ENCODE measurements at places on chromosomes 16 and 17.
A peak's percentile ranks its signal among the peaks of the same experiment; 100 is the strongest.

DNA sequence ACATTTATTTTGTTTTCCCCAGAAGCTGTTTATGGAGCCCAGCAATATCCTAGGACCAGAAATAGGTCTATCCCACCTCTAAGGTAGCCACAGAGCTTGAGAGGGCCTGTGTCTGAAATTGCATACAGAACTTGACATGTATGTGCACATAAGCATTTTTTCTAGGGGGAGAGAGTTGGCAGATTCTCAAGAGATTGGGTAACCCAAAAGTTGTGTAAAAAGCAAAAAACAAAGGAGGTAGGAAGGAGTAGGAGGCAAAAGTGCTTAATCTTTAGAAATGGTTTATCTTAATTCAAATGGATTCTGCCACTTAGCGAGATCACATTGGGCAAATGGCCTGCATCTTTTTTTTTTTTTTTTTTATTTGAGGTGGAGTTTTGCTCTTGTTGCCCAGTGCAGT lies 3.5 kb downstream of the PLK1 start:
- no peak for DNase-seq
- H3K4me3 ChIP-seq: no peak overlapping the region
- H3K27ac ChIP-seq: no peak overlapping the region

DNA sequence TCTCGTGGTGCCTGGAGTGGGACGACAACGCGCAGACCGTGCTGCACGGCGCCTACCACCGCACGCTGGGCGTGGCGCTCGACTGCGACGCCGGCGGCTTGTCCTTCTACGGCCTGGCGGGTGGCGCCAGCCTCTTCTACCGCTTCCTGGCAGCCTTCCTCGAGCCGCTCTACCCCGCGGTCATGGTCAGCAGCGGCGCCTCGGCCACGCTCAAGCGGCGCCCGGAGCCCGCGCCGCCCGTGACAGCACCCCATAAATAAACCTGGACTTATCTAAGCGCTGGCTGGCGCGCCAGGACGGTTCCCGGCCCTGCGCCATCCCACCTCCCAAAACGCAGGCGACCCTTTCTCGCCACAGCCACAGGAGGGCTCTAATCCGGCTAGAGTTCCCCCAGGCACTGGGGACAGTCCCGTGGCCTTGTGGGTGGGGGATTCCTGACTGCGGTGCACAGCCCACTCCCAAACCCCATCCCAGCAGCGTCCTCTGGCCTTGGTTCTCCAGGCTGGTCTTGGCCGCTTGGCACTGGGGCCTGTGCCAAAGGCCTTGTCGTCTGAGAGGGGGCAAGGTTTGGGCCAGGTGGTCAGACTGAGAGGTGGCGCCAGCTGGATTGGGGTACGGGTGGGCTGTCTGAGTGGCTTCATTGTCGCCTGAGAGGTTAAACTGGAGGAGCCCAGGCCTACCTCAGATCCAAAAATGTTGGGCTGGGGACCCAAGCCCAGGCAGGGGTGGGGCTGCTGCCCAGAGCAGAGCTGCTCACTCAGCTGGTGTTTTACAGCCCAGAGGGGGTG lies 10.1 kb upstream of the SLC16A5 start:
- no peaks in the 10 kb centered on the region for H3K36me3 ChIP-seq
- H3K27ac ChIP-seq: peak overlapping the region; percentile 86
- H3K4me3 ChIP-seq: peak overlapping the region; percentile 54

GRCh38 chr16:85360323-85361277 lies 248.3 kb upstream of the CIBAR2 start:
- no peaks in the 10 kb centered on the region for H3K27me3 ChIP-seq
- peaks cover 23% of the 10 kb centered on the region for H3K4me1 ChIP-seq
- peak overlapping the region; percentile 36 for H3K27ac ChIP-seq
- no peaks in the 10 kb centered on the region for H3K36me3 ChIP-seq

GRCh38 chr16:67163999-67164558 lies 466 bp upstream of the HSF4 start:
- DNase-seq: no peak
- peaks cover 52% of the 10 kb centered on the region for H3K4me1 ChIP-seq
- peak overlapping the region; percentile 54 for H3K4me3 ChIP-seq
- peaks cover 38% of the 10 kb centered on the region for H3K27me3 ChIP-seq
- H3K27ac ChIP-seq: peak overlapping the region; percentile 36
